ENCODE measurements at places on chromosomes 2 and 18. TPM values are rescaled to one million over a fixed set of nuclear protein-coding genes. Genes with fewer than 3 reads are reported as not detected.

- no peak for DNase-seq
Observed at GRCh38 chr2:69424419-69424818, 12.8 kb downstream of the NFU1 start.

GRCh38 chr2:40797120-40797519, 345.2 kb upstream of the SLC8A1 start:
- DNase-seq, result no peak

DNA sequence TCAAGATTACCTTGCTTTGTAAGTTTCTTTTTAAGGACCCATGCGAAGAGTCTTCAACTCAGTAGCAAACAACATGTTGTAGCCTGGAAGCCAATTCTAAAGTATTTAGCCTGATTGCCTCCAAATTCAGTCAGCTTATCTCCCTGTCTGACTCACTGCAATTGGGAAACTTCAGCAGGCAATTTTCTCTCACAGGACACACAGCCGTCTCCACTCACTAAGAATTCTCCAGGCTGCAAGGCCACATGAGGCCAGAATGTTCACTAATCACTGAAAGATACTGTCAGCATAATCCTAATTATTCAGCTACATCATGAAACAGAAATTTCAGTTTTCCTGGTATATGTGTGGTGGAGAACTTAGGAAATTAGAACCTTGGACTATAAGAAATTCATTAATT, 78.1 kb upstream of the PDE1A start:
- DNase-seq, result no peak

GRCh38 chr18:37514953-37515352, 50.6 kb downstream of the CELF4 start:
- no peak for DNase-seq

DNA sequence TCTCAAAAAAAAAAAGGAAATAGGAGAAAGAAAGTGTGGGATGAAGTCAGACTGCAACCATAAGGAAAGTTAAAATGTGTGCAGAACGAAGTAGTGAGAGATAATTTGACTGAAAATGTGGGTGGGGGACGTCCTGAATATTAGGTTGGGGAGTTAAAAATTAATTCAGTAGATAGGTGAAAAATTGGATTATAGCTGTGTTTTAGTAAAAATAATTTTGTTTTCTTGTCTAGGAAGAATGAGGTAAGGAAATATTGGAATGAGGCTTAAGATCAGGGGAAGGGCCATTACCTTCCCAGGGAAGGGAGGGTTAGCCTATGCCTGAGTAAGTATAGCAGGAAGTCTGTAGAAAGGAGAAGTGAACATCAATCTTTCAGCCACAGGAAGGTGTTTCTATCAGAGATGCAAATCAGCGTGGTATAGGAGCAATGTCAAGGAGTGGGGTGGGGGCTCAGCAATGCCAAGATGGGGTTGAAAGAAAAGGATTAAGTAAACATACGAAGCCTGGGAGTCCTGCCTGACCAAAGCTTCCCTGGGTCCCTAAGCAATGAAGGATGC, 250.9 kb downstream of the PIEZO2 start:
- DNase-seq, result no peak

- DNase-seq, result no peak
Observed at GRCh38 chr2:88019985-88020384, 3.6 kb upstream of the RNU2-63P start.

GRCh38 chr18:37742436-37742835, 176.8 kb upstream of the CELF4 start:
- DNase-seq, result no peak

GRCh38 chr2:144240656-144241339, 279.1 kb downstream of the ZEB2 start:
- DNase-seq, result no peak

DNA sequence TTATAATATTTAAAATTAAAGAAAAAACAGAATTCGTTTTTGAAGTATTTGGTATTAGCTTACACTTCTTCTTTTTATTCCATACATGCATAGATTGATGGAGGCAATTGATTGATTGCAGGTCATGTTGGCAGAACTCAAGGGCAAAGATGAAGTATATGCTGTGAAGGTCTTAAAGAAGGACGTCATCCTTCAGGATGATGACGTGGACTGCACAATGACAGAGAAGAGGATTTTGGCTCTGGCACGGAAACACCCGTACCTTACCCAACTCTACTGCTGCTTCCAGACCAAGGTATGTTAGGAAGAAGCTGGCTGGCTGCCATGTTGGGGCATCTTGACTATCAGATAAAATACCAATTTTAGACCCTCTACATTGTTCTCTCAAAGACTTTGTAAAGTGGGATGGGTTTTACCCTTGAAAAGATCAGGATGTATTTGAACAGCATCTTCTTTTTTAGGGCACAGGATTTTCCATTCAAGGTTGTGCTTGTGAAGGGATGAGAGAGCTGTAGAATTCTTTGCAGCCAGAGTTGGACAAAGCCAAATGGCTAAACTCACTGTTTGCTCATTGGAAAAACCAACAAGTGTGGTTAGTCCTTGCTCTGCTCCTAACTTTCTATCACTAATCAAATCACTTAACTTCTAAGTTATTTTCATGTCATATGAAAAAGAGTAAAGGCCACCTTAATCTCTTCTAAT, 286.8 kb upstream of the EPAS1 start:
- no peak for DNase-seq

GRCh38 chr2:27915191-27915590, 24.7 kb downstream of the BABAM2 start:
- DNase-seq, result no peak

The KCNJ3 gene
- not detected for total RNA-seq

The TBC1D8 gene
- total RNA-seq, result 20.0 TPM

The LIMS2 gene
- total RNA-seq, result 2.4 TPM
